ENCODE measurements at places on chromosomes 11 and 22.

GRCh38 chr11:2576111-2576510, 123.7 kb downstream of the KCNQ1OT1 start:
- no peak for DNase-seq

DNA sequence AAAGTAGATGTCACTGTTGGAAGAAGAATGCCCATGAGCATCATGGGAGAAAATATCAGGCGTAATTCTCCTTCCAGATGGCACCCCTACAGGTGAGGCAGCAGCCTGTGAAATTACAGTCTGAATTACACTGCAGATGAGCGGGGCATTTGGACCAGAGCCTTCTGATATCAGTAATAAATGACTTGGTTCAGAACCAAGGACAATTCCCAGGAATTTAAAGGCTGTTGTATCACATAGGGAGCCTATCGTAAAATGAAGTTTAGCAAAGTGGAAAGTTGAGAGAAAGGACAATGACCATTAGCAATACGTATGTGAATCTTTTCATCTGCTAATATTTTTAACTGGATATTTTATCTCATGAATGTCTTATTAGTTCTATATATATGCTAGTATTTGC, 61.3 kb downstream of the PRMT3 start:
- no peak for DNase-seq

DNA sequence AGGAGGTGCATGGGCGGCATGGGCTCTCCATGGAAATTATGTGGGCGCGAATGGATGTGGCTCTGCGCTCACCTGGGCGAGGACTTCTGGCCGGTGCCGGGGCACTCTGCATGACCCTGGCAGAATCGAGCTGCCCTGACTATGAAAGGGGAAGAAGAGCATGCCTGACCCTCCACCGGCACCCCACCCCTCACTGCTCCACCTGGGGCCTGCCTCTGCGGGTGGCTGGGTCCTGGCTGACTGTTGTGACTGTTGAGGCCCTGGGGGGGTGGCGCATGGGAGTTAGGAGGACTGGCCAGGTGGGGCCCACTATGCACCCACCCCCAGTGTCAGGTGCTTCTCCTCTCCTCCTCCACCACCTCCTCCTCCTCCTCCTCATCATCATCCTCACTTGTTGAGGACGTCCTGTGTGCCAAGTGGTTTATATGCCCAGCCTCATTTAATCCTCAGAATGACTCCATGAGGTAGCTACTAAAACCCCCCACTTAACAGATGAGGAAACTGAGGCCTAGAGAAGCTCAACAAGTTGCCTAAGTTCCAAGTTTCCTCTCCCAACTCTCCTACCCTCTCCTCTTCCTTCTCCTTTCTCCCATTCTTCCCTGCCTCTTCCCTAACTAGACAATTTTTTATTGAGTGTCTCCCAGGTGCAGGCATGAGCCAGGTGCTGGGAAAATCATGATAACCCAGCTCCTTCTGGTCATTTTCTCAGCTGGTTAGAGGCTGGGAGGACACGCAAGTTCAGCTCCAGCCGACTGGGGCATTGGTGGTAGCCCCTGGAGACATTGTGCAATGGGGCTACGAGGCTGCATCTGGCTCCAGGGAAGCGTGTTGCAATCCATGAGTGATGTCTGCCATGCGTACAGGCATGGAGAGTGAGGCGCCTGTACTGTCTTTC, 2.3 kb downstream of the MYEOV start:
- DNase-seq: no peak

- DNase-seq: peak; percentile 41
These were observed 4.4 kb upstream of the FOXRED2 start for GRCh38 chr22:36510966-36511881.

- DNase-seq: no peak
These were observed 25.4 kb downstream of the SAAL1 start for GRCh38 chr11:18080451-18080850.

DNA sequence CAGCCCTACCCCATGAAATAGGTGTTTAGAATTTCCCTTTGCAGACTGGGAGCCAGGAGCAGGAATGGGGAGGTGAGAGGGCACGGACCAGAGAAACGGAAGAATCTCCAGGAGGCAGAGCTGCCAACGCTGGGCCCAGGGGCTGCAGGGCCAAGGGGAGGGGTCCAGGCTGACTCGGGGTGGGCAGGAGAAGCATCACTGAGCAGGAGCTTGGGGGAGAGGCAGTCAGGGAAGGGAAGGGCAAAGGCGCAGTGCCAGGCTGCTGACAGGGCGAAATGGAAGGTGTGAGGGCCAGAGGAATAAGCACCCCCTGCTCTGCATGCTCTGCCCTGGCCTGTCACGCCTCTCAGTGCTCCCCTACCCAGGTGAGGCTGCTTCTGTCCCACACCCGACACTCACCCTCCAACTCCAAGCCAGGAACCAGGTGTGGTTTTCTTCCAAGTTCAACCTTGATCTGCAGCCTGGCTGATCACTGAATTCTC, 14.5 kb downstream of the LRRC32 start:
- no peak for DNase-seq
